ENCODE measurements at places on chromosomes 5 and 9. TPM values are rescaled to one million over a fixed set of nuclear protein-coding genes. Genes with fewer than 3 reads are reported as not detected.

DNA sequence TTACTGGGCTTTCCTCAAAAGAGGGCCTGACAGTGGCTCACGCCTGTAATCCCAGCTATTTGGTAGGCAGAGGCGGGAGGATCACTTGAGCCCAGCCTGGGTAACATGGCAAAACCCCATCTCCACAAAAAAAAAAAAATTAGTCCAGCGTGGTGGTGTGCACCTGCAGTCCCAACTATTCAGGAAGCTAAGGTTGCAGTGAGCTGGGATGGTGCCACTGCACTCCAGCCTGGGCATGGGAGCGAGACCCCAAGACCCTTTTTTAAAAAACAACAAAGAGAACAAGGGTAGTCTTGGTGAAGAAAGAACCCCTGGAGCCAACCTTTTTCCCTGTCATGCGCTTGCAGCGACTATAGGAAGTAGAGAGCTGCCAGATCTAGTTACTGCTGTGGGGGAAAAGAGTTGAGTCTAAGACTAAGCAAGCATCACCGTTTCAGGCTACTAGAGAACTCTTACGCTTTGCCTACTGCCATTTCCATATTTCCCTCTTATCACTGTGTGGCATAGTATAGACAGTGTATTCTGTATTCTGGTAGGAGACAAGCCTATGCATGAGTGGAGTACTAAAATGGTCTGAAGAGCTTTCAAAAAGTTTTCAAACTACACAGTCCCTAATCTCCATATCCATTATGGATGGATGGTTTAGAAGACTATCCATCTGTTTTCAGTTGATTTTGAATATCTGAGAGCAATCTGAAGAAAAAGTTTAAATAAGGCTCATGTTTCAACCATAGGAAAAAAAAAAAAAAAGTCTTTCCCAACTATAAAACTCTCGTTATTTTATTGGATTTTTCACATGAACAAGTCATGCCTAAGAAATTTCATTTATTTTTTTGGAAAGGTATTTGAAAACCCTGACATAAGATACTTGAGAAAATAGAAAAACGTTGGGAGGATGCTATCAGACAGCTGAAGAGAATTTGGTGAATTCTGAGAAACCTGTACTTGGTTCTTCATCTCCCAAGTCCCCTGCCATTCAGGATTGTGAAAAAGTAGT is 2.6 kb downstream of the C9orf40 start:
- DNase-seq: no peak

- DNase-seq: no peak
Measured at GRCh38 chr9:137460363-137461315, 1.5 kb upstream of the NSMF start.

DNA sequence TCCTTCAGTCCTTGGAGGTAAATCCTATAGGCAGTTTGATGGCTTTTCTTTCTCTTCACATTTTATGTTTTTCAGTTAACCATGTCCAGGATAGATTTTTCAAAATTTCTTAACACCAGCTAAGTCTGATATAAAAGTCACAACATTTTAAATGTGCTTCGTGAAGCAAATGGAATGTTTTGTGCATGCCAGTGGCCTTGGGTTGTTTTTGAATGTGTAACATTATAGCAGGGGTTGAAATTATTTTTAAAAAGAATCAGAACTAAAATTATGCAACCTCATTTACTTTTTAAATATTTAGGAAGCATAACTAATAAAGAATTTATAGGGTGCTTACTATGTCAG is 201.1 kb downstream of the ARHGEF28 start:
- DNase-seq: no peak

DNA sequence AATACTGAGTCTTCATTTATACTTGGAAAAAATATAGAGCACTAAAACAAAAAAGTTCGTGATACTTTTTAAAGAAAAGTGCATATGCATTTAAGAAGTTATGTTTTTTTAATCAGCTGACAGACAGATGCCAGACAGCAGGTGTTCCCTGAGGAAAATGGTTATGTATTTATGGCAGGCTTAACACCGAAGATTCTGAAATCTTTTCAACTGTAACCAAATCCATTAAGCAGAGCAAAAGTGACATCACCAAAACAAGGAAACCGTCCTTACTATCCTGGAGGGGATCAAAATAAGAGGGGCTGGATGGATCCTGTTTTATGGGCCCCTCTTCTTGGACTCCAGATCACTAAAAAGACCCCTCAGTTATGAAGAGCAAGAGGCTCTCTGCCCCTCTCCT is 404.9 kb upstream of the ADAMTS16 start:
- no peak for DNase-seq

GRCh38 chr5:39231705-39232525 is 12.6 kb upstream of the FYB1 start:
- DNase-seq: no peak

WNT8A gene
- total RNA-seq: not detected

PCDHGB7 gene
- total RNA-seq: 10.3 TPM

Data from tongue (tissue), 3 donors.